T-helper 17 cell (primary cell): ENCODE measurements at places on chromosomes 7 and 10.

GRCh38 chr7:137916980-137917645, 70.3 kb upstream of the DGKI start:
- H3K36me3 ChIP-seq = peaks cover 6% of the 10 kb centered on the region
- peaks cover 30% of the 10 kb centered on the region for H3K4me1 ChIP-seq
- H3K4me3 ChIP-seq = peak overlapping the region; percentile 12
- peak overlapping the region; percentile 85 for H3K27ac ChIP-seq
- H3K27me3 ChIP-seq = no peaks in the 10 kb centered on the region
- DNase-seq = no peak

DNA sequence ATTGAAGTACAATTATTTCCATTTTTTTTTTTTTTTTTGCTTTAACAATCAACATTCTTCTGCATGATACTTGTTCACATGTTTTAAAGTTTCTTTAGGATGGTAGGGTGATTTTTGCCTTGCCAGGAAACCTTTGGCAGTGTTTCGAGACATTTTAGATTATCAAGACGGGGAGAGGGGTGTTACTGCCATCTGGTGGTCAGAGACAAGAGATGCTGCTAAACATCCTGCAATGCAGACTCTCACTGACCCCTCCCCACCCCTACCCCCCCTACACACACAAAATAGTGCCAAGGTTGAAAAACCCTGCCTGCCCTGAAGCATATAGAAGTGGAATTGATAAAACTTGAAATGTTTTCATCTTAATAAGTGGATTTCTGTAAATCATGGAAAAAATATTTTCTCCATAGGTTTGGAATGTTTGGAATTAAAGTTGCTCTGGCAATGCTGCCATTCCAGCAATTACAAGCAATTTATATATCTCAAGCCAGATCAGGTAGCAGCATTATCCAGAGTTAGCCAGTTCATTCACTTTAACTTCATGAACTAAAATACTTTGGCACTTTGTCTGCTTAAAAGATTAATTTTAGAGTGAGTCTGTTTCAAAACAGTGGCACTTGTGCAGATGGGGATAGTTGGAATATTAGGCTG, 62.1 kb downstream of the SDHAF3 start:
- no peak overlapping the region for H3K4me3 ChIP-seq
- H3K36me3 ChIP-seq = peaks cover 4% of the 10 kb centered on the region
- H3K27ac ChIP-seq = no peak overlapping the region
- no peak for DNase-seq

GRCh38 chr7:70353946-70354335, 755.7 kb downstream of the AUTS2 start:
- H3K4me3 ChIP-seq = no peak overlapping the region
- H3K4me1 ChIP-seq = peaks cover 4% of the 10 kb centered on the region
- no peak for DNase-seq
- H3K36me3 ChIP-seq = no peaks in the 10 kb centered on the region
- no peak overlapping the region for H3K27ac ChIP-seq
- H3K27me3 ChIP-seq = no peaks in the 10 kb centered on the region

DNA sequence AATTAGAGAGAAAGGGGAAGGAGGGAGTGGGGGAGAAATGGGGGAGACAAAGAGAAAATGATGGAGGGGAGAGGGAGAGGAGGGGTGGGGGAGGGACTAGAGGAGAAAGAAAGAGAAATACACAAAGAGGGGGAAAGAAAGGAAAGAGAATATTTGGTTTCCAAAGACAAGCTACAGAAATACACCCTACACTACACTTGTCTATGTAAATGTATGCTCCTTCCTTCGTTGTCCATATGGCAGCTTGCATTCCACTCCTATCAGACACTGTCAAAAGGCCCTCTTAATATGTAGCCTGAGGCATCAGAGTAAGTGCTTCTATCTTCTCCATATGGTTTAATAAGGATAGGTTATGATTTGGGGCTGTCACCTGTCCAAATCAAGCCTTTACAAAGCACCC, 92.8 kb upstream of the FEZF1 start:
- no peak for DNase-seq
- no peaks in the 10 kb centered on the region for H3K36me3 ChIP-seq
- no peaks in the 10 kb centered on the region for H3K4me1 ChIP-seq

DNA sequence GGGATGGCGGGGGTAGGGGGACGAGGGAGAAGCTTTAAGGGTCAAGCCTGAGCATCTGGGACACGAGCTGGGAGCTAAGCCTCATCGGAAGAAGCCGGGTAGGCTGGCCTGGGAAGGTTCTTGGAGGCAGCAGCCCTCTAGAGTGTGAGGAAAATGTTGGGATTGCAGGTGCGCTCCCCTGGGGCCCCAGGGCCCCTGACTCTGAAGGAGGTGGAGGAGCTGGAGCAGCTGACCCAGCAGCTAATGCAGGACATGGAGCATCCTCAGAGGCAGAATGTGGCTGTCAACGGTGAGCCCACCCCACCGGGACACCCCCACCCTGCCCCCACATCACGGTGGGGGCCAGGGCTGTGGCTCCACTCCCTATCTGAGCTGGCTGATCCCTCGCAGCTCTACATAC, 6.9 kb downstream of the ZYX start:
- peaks cover 12% of the 10 kb centered on the region for H3K4me1 ChIP-seq
- H3K27ac ChIP-seq = no peak overlapping the region
- H3K4me3 ChIP-seq = no peak overlapping the region
- H3K27me3 ChIP-seq = no peaks in the 10 kb centered on the region

- H3K4me1 ChIP-seq = peaks cover 15% of the 10 kb centered on the region
- no peaks in the 10 kb centered on the region for H3K27me3 ChIP-seq
- DNase-seq = no peak
Measured at GRCh38 chr10:21993360-21994001, 10.0 kb downstream of the DNAJC1 start.

DNA sequence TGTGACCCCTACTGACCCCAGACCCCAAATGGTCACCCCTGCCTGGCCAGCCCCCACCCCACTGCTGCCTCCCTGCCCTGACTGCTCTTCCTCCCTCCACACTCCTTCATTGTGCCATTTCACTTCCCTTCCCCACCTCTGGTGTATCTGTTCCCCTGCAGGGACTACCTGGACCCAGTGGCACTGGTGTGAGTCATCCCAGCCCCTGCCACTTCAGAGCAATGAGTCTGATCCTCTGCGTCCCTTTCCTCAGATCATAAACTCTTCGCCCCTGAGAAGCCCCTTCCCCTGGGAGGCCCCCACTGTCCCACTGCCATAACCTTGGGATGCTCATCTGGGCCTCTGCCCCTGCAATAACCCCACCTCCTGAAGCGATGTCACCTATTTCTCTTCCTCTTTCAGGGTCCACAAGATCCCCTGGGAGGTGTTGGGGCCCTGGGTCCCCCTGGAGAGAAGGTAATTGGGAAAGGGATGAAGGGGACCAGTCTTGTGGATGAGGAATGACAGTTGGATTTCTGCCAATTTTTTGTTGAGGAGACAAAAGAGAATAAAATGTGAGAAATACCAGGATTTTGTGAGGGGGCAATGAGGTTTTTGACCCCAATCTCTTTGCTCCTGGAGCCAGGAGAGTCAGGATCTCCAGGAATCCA, 19.1 kb upstream of the VOPP1 start:
- H3K4me3 ChIP-seq = no peak overlapping the region
- peaks cover 20% of the 10 kb centered on the region for H3K4me1 ChIP-seq
- H3K27me3 ChIP-seq = no peaks in the 10 kb centered on the region
- no peak overlapping the region for H3K27ac ChIP-seq

- peaks cover 64% of the 10 kb centered on the region for H3K4me1 ChIP-seq
- no peaks in the 10 kb centered on the region for H3K36me3 ChIP-seq
- H3K4me3 ChIP-seq = peak overlapping the region; percentile 21
Measured at GRCh38 chr10:119536508-119537025, 6.0 kb downstream of the RGS10 start.

DNA sequence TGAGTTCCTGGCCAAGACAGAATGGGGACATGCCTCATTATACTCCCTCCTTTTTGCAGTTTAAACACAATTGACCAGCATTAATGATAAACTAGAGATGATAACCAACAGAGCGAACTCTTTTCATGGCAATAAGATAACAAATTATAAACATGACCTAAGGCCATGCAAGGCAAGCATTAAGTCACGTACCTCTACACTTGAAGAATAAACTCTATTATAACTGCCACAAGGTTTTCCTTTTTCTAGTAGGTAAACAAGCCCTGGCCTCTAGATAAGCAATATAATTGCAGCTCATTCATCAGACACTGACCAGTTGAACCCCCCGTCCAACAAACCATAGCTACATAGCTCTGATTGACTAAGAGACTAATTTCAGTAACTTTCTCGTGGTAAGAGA, 767.0 kb downstream of the GRM8 start:
- H3K27ac ChIP-seq = no peak overlapping the region
- no peak overlapping the region for H3K4me3 ChIP-seq
- H3K27me3 ChIP-seq = no peaks in the 10 kb centered on the region
- DNase-seq = no peak
- H3K4me1 ChIP-seq = no peaks in the 10 kb centered on the region

GRCh38 chr7:66669088-66669487, 40.4 kb downstream of the KCTD7 start:
- no peak for DNase-seq
- H3K27me3 ChIP-seq = no peaks in the 10 kb centered on the region
- peak overlapping the region; percentile 78 for H3K27ac ChIP-seq

DNA sequence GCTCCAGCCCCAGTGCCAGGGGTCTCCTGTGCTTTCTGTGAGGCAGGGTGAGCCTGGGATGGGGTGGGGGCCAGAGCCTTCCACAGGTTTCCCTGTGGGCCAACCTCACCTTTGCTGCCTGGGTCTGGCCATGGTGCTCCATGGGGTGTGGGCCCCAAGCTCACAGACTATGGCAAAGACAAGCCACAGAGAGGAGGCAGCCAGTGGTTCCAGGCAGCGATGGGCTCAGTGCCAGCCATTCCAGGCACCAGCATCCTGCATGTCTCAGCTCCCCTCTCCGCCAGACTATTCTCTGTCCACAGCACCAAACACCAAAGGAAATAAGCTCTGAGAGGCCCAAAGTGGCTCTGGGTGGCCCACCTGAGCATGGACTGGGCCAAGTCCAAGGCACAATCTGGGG, 133.5 kb downstream of the PTPN20 start:
- H3K4me3 ChIP-seq = peak overlapping the region; percentile 72
- H3K27ac ChIP-seq = no peak overlapping the region
- H3K36me3 ChIP-seq = no peaks in the 10 kb centered on the region
- no peak for DNase-seq
- H3K27me3 ChIP-seq = peaks cover 4% of the 10 kb centered on the region
- H3K4me1 ChIP-seq = peaks cover 16% of the 10 kb centered on the region

- H3K4me1 ChIP-seq = peaks cover 43% of the 10 kb centered on the region
- no peak for DNase-seq
- peak overlapping the region; percentile 28 for H3K4me3 ChIP-seq
- no peaks in the 10 kb centered on the region for H3K36me3 ChIP-seq
Measured at GRCh38 chr7:131075406-131075805, 252.3 kb upstream of the MKLN1 start.

DNA sequence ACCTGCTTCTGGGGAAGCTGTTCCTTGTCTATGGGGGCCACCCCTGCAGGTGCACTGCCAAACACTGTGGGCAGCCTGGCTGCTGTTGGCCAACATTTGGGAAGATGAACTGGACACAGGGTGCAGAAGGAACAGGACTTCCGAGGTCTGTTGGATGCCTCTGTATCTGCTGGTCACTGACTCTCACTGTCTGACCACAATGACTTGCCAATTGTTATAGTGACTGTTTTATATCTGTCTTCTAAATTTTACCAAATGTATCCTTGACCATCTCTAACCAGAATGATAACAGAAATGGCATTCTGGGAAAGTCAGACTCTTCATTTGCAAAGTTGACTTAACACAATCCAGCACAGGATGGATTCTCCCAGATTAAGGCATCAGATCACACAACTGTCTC, 214.0 kb upstream of the PRSS58 start:
- no peak overlapping the region for H3K4me3 ChIP-seq
- no peak for DNase-seq
- H3K27ac ChIP-seq = peak overlapping the region; percentile 78
- peaks cover 75% of the 10 kb centered on the region for H3K4me1 ChIP-seq
- H3K27me3 ChIP-seq = no peaks in the 10 kb centered on the region
- H3K36me3 ChIP-seq = peaks cover 9% of the 10 kb centered on the region

DNA sequence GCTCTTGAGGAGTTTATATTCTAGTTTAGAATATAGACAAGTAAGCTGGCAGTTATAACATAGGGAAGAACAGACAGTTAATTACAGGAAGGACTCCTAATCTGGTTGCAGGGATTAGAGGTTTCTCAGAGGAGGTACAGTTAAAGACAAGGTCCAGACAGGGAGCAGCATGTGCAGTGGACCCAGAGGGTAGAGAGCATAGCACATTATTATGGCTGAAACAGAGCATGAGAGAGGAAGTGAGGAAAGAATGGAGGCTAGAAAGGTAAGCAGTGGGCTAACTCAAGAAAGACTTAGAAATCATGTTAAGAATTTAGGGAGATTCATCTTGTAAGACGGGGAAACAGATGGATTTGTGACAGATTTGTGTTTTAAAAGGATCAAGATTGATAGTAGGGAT, 9.7 kb downstream of the MIOS start:
- no peaks in the 10 kb centered on the region for H3K36me3 ChIP-seq
- no peaks in the 10 kb centered on the region for H3K27me3 ChIP-seq
- DNase-seq = no peak

GRCh38 chr7:55411844-55412243, 46.7 kb downstream of the LANCL2 start:
- no peaks in the 10 kb centered on the region for H3K27me3 ChIP-seq
- peaks cover 2% of the 10 kb centered on the region for H3K4me1 ChIP-seq
- no peak overlapping the region for H3K27ac ChIP-seq
- no peak overlapping the region for H3K4me3 ChIP-seq
- H3K36me3 ChIP-seq = peaks cover 2% of the 10 kb centered on the region
- no peak for DNase-seq

DNA sequence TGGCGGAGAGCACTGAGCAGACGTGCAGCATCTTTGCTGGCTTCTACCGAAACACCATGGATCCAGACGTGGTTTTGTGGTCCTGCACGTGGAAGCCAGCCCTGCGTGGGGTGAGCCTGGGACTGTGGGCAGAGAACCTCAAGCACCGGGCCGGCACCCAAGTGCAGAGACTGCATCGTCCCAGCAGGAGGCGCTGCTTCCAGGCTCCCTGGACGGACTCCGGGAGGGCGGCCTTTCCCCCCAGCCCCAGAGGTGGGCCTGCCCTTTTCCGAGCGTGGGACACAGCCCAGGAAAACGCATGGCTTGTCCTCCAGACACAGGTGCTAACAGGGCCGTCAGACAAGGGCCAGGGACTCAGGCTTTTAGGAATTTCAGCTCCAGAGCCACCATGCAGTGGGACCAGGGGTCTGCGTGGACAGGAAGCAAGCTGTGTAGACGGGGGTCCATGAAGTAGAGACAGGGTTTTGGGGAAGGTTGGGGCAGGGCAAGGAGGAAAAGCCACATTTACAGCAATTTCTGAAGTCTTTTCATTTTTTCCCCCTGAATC, 303.9 kb downstream of the WDR37 start:
- no peak overlapping the region for H3K4me3 ChIP-seq
- DNase-seq = no peak
- H3K36me3 ChIP-seq = no peaks in the 10 kb centered on the region
- no peak overlapping the region for H3K27ac ChIP-seq
- H3K4me1 ChIP-seq = peaks cover 9% of the 10 kb centered on the region

DNA sequence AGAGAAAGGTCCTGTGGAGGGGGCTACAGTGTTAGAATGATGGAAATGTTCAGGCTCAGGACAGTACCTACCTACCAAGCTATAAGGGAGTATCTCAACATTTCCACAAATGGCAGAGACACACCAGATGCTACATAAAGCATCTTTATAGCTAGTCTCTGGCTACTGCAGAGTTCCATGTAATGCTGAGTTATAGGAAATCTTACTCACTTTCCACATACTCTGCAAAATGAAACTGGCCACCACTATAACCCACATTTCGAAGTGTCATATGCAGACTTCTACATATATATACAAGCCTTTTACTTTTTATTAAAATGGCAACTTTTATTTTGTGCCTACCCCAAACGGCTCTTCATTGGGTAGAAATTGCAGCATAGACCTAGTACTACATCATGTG, 85.5 kb downstream of the FAS start:
- no peak overlapping the region for H3K4me3 ChIP-seq
- no peak overlapping the region for H3K27ac ChIP-seq
- H3K27me3 ChIP-seq = peaks cover 17% of the 10 kb centered on the region
